ENCODE measurements at places on chromosomes 16 and 17.
A peak's percentile ranks its signal among the peaks of the same experiment; 100 is the strongest.

- no peak for DNase-seq
Observed at GRCh38 chr16:22022151-22022550, 14.2 kb downstream of the MOSMO start.

DNA sequence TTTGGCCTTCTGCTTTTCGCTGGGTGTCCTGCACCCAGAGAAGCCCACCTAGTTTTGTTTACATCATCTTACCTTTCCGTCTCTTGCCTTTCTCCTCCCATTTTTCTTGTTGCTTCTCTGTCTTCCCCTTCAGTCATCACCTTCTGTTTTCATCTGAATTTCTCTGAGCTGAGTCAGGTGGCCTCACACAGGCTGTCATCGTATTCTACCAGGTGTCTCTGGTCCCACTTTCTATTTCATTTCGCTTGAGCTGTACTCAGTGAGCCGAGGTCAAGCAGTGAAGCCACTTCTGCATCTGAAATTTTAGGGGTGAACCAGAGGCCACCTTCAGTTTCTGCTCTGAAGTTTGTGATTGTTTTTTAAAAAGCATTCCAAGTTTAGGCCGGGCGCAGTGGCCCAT lies 9.7 kb downstream of the CRAMP1 start:
- DNase-seq, result no peak

GRCh38 chr16:54817432-54817831 lies 113.2 kb upstream of the IRX5 start:
- no peak for DNase-seq

- no peak for DNase-seq
Observed at GRCh38 chr17:6179017-6179416, 108.8 kb downstream of the WSCD1 start.

GRCh38 chr17:31078290-31078689 lies 16.5 kb upstream of the NF1 start:
- DNase-seq, result no peak

DNA sequence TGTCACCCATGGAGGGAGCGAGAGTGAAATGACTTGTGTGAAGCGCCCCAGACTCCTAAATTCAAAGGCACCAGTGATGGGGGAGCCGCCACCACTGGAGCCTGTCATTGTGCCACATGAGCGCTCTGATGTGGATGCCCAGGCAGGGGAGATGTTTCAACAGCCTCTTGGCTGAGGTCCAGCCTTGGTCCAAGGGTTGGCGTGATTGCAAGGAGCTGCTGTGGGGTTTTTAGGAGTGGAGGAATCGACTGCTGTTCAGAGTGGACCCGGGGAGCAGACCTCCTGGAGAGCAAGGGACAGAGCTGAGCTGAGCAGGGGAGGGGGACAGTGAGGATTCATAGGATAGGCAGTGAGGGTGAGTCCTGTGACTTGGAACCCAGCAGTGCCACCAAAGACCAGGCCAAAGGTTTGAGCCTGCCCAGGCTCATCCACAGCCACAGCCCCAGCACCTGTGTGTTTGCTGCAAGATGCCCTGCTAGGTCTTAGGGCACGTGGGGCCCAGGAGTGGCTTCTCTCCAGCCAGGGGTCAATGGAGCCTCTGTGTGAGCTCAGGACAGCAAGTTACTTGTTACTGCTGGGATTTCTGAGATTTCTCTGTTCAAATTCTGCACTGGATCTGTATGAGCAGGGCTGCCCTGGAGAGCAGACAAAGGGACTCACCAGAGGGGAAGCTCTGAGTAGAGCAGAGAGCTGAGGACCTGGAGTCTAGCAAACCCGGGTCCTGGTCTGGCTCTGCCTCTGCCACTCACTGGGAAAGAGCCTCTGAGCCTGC lies 20.3 kb downstream of the RHBDL3 start:
- DNase-seq, result no peak

DNA sequence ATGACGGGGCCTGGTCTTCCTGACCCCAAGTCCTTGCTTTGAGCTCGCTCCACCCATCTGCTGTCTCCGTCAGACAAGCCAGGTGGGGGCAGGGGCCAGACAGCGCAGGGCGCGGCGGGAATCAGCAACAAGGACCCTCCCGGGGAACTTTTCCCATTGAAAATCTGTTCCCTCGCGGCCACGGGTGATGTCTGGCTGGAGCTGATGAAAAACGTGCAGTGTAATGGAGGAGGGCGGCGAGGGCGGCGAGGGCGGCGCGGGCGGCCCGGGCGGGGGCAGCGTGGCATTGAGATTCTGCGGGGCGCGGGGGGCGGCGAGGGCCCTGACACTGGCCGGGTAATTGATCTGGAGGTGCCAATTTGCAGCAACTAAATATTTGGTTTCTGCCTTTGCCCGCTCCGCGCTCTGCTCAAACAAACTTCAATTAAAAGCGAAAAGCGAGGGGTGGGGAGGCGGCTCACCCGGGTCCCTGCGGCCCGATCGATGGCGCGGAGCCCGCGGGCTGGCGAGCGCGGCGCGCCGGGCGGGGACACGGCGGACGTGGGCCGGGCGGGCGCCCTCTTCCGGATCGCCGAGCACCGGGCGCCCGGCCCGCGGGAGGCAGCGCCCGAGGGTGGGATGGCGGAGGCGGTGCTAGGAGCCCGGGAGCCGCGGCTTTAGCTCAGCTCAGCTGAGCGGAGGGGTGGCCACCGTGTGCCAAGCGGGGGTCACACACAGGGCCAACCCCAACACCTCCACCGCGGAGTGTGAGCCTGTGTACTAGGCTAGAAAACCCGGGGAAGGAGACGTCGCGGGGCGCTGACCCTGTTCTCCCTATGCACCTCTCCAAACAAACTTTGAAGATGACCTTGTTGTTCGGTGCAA lies 32.4 kb downstream of the DCAKD start:
- peak; percentile 55 for DNase-seq

DNA sequence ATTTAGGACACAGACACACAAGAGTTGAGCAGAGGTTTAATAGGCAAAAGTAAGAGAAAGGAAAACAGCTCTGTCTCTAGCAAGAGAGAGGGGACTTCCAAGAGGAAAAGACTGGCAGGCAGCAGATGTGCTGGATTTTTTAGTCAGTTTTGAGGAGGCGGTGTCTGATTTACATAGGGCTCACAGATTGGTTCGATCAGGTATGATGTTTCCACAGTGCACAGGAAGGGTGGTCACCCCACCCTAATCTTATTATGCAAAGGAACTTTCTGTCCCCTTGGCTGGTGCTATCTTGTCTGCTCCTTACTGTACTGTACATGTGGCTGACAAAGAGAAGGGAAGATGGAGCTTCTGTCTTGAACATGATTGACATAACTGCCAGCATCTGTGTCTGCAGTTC lies 25.3 kb downstream of the BFAR start:
- DNase-seq, result no peak

GRCh38 chr16:79008036-79008868 lies 592.3 kb downstream of the MAF start:
- DNase-seq, result no peak

GRCh38 chr16:3175157-3176093 lies 12.6 kb upstream of the OR1F1 start:
- no peak for DNase-seq

- peak; percentile 49 for DNase-seq
Observed at GRCh38 chr16:75296606-75297005, 45.2 kb upstream of the BCAR1 start.

- DNase-seq, result no peak
Observed at GRCh38 chr17:71114911-71115668, 945.8 kb downstream of the KCNJ2 start.

DNA sequence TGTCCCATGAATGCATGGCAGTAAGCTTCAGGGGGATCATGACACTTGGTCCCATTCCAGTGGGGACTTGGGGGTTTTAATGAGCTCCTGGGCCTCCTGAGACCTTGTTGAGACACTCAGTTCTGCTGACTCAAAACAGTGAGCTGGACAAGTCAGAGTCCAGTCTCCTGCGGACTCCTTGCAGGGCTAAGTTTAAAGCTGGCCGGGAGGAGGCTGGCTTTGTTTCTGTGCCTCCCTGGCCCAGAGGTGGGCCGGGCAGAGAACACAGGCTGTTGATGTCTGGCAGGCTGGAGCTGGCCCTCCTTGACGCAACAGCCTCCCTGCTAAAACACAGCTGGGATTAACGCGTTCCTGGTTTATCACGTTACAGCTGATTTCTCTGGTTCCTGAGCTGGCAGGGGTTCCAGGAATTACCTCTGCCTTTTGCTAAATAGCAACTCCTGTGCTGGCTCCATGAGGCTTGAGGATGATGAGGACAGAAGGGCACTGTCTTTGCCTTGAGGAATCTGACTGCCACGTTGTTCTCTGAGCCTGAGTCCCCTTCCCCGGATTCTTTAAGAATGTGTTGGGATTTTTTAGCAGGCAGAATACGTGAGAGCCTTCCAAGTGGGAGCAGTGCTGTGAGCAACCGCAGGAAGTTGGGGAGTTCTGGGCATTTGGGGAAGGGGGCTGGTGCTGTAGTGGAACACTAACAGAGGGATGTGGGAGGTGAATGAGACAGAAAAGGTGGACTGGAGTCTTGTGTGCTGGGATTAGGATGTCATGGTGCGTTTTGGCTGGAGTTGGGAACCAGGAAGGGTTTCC lies 2.0 kb downstream of the GPT2 start:
- no peak for DNase-seq

GRCh38 chr16:68499006-68499405 lies 40.1 kb upstream of the ZFP90 start:
- no peak for DNase-seq

GRCh38 chr17:17987187-17987896 lies 14.7 kb downstream of the DRC3 start:
- no peak for DNase-seq

GRCh38 chr16:89689142-89689541 lies 2.7 kb downstream of the CDK10 start:
- no peak for DNase-seq

GRCh38 chr17:68297195-68297594 lies 5.9 kb downstream of the ARSG start:
- DNase-seq, result no peak

DNA sequence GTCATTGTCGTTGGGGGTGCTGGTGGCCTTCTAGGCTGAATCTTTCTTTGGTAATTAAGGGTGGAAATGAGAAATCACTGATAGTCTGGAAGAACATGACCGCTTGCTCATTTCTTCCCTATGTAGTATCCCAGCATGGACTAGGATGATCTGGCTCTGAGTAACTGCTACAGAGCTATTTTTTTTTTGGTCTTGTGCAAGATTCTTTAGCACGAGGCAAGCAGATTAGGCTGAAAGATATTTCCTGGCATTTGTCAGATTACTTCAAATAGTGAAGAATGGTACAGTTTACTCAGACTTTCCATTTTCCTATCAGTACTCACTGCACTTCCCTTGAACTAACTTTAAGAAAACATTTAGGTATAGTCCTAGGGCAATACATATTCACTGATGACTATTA lies 89.0 kb downstream of the SYCE1L start:
- DNase-seq, result no peak

GRCh38 chr17:73091770-73092522 lies 542 bp downstream of the SLC39A11 start:
- no peak for DNase-seq

DNA sequence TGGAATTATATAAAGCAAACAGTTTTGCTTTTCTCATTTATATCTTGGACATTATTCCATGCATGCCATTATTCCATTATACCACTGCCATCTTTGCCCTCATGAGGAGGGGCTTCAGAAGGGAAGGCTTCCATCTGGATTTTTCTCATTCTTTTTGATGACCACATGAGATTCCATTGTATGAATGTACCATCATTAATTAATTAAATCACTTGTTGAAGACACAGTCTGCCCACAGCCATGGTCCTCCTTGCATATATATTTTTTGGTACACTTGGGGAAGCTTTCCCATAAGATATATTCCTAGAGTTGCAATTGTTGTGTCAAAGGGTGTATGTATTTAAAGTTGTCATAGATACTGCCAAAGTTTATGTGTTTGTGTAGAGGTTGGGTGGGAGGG lies 7.1 kb downstream of the ARL4D start:
- no peak for DNase-seq

GRCh38 chr17:14755002-14755401 lies 454.1 kb downstream of the HS3ST3B1 start:
- DNase-seq, result no peak

DNA sequence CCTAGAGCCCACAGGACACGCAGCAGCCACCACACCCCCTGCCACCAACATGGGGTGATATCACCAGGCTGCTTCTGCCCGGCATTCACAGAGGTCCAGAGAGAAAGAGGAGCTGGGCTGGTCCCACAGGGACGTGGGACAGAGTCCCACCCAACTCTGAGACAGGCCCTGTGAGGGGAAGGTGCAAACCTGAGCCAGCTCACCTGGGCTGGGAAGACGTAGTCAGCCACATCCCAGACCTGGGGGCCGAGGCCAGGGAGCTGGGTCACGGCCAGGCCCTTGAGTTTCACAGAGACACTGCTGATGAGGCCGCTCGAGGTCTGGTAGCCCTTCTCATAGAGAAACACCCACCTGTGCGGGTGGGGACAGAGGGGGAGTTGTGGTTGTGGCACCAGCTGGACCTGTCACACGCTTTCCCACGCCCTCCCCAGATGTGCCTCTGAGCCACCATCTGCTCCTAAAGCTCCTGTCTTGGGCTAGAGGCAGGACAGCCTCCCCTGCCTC lies 11.2 kb downstream of the P2RX1 start:
- no peak for DNase-seq

DNA sequence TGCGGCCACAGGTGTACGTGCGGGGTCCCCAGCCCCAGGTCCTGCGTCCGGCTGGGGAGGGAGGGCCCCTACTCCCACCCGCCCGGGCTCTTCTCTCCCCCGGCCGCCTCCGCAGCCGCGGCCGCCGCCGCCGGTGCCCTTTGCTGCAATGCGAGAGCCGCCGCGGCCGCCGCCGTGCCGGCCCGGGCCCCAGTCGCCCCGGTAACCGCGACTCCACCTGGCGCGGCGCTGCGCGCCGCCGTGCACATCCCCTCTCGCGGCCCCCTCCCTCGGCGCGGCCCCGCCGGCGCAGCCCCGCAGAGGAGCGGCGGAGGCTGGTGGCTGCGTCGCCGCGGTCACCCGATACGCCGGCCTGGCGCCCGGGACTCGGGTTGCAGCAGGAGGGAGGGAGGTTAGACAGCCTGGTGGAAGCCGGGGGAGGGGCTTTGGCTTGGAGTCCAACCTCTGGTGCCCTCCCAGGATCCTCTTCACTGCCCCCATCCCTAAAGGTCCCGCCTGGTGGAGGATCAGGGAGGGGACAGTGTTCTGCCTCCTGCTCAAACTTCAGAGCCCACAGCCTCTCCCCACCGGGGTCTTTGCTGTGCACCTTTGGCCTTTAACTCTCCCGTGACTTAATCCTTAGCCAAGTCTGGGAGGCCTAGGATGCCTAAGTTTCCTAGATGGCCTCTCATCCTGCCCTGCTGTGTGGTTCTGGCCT lies 32.9 kb downstream of the SRCIN1 start:
- DNase-seq, result no peak
